ENCODE measurements at places on chromosomes 1 and 21. TPM values are rescaled to one million over a fixed set of nuclear protein-coding genes. Genes with fewer than 3 reads are reported as not detected.

The RGS13 gene
- 0.17 TPM for total RNA-seq

The SLAMF7 gene
- 0.69 TPM for total RNA-seq

The SLC6A17 gene
- not detected for total RNA-seq

The TAS1R3 gene
- 3.3 TPM for total RNA-seq

The HPDL gene
- total RNA-seq = not detected

The FCRL4 gene
- not detected for total RNA-seq

The KCNH1 gene
- not detected for total RNA-seq

The PGLYRP3 gene
- total RNA-seq = not detected

DNA sequence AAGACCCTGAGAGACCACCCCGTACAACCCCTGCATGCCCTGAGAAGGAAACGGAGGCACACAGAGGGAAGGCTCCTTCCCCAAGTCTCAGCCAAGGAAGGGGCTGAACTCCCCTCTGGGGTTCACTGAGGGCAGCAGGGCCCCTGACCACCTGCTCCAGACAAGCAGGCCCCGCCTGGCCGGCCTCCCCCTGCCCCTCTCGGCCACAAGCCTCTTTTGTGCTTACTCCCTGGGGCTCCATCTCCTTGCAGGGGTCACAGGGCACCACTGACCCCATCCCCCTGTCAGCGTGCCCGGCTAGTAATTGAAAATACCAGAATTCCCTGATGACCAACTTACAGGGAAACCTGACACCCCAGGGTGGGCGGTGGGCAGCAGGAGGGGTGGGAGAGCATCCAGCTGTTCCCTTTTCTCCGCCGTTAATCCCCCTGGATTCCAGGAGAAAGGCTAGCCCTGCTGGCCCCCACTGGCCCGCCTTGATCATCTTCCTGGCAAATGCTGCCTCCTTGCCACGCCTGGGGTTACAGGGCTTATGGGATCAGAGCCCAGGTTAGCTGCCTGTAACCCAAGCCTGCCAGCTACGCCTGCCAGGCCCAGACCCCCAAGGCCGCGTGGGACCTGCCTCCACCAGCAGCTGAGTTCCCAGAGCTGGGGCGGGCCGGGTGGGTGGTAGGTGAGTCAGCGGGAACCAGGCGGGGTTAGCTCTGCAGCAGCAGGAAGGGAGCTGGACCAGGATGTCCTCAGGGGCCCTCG, 96.1 kb downstream of the LACTBL1 start:
- no peak for DNase-seq

- no peak for DNase-seq
These were observed 278.5 kb upstream of the C1orf174 start for GRCh38 chr1:4178501-4179113.

GRCh38 chr1:107342316-107342715, 201.5 kb downstream of the NTNG1 start:
- no peak for DNase-seq

GRCh38 chr1:111691886-111692285, 47.3 kb downstream of the INKA2 start:
- DNase-seq = no peak

- DNase-seq = no peak
These were observed 181.0 kb downstream of the PTPRU start for GRCh38 chr1:29417147-29417858.

DNA sequence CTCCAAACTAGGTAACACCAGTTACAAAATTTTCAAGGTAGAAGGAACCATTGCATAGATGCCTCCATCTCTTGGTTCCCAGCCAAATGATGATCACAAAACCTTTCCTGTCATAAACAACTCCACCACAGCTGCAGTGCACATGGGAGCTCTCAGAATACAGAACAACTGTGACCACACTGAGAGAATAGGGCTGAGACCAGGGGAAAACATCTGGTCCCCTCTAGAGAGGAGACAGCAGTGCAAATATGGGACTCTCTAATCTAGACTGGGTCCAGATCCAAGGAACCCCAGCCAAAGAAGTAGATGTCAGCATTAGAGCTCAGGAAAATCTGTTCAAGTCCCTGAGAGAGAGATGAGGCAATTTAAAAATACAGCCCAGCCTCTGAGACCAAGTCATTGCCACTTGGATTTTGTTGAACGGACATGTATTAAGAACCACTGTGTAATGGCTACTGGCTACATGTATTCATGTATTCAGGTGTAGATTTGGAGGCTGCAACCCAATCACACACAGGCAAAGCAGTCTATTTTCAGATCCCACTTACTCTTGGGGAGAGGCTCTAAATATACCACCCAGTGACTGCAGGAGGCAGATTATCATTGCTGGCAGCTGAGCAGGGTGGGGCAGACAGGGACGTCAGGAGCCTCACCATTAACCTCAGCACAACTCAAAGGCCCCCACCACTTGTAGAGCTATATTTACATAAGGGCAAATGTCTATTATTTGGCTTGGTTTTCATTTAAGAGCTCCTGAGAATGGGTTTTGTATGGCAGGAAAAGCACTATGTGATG, 7.6 kb upstream of the RXRG start:
- DNase-seq = no peak

DNA sequence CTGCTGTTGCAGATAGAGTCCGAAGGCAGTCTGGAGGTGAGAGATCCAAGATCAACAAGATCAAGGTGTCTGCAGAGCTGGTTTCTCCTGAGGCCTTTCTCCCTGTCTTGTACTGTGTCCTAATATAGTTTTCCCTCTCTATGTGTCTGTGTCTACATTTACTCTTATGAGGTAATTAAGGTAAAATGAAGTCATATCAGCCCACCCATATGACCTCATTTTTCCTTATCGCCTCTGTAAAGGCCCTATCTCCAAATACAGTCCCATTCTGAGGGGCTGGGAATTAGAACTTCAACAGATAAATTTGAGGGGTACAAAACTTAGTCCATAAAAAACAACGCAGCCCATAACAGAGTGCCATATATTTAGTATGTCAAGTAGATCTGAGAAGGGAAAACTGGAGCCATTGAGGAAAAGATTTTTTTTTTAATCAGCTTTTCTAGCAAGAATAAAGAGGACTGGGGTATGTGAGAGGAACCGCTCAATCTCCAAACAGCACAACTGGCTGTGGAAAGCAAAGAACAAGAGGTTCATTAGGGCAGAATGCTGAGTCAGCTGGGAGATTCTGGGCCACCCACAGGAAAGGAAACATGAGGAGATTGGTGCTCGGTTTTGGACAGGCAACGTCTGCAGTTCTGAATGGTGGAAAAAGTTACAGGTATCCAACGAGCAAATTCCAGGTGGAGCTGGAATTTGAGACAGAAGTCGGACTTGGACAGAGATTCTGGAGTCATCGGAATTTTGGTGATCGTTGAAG, 65.7 kb downstream of the MAP3K21 start:
- DNase-seq = no peak

GRCh38 chr1:47676311-47677054, 238.6 kb downstream of the FOXD2 start:
- no peak for DNase-seq

- DNase-seq = no peak
These were observed 36.8 kb downstream of the LHX8 start for GRCh38 chr1:75170981-75171380.

GRCh38 chr1:186187601-186188000, 187.5 kb downstream of the TPR start:
- DNase-seq = no peak

DNA sequence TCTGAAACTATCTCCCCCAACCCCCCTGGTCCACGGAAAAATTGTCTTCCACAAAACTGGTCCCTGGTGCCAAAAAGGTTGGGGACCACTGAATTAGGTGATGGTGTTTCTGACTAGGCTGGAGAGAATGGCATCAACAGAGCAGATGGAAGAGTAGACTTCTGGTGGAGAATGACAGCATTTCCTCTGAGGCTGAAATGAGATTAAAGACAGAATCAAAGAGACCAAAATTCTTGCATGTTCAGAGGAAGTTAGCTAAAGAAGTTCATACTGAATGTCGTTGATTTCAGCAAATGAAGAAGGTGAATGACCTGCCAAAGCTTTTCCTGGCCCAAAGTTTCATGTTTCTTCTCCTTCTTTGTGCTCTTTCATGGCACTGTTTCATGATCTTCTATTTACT, 188.2 kb upstream of the RUNX1 start:
- DNase-seq = no peak

GRCh38 chr1:246629030-246629429, 62.8 kb downstream of the CNST start:
- DNase-seq = no peak

DNA sequence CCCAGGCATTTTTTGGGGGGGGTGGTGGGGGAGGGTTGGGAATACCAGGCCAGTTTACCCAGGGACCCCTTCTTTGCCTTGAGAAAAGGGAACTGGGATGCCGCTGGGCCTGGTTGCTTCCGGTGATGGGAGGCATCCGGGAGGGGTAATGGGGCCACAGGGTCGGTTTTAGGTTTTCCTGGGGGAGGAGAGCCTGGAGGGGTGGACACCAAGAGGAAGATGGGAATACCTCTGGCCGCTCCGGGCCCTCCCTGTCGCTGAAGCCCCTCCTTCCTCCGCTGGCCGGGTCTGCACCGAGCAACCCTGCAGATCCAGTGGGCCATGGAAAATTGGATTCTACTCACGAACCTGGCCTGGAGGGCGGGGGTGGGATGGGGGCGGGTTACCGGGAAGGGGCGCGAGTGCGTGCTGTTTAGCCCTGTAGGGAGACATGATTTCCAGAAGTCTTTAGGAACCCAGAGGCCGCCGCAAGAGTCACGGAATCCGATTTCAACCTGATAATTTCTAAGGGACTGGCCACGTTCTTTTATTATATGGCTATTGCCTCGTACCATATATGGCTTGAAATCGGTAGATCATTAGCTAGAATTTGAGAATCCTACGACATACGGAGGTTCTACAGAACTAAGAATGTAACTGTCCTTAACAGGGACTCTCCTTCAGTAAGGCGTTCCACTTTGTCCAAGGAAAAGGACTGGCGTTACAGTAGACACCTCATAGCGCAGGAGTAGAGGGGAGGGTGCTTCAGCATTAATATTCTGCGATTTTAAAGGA, 749 bp downstream of the AKIRIN1 start:
- no peak for DNase-seq

DNA sequence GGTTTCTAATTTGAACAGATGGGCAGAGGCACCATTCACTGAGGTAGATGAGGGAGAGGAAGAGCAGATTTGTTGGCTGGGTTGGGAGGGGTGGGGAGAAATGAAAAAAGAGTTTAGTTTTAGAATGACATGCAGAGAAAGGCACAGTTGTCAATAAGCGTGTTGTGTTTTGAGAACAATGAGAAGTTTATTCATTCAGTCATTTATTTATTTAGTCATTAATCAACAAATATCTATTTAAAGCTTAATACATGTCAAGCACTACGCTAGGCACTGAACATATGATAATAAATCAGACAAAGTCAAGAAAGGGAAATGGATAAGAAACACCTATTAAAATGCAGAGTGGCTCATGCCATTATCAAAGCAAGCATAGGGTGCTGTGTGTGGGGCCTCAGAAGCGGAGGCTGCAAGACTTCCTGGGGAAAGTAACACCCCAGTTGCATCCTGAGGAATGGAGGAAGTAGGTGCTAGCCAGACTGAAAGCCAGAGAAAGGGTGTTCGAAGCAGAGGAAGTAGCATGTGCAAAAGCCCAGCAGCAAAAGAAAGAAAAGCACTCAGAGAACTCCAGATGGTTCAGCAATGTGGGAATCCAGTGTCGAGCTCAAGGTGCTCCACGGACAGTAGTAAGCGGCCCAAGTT, 114.1 kb downstream of the RNF220 start:
- DNase-seq = no peak

DNA sequence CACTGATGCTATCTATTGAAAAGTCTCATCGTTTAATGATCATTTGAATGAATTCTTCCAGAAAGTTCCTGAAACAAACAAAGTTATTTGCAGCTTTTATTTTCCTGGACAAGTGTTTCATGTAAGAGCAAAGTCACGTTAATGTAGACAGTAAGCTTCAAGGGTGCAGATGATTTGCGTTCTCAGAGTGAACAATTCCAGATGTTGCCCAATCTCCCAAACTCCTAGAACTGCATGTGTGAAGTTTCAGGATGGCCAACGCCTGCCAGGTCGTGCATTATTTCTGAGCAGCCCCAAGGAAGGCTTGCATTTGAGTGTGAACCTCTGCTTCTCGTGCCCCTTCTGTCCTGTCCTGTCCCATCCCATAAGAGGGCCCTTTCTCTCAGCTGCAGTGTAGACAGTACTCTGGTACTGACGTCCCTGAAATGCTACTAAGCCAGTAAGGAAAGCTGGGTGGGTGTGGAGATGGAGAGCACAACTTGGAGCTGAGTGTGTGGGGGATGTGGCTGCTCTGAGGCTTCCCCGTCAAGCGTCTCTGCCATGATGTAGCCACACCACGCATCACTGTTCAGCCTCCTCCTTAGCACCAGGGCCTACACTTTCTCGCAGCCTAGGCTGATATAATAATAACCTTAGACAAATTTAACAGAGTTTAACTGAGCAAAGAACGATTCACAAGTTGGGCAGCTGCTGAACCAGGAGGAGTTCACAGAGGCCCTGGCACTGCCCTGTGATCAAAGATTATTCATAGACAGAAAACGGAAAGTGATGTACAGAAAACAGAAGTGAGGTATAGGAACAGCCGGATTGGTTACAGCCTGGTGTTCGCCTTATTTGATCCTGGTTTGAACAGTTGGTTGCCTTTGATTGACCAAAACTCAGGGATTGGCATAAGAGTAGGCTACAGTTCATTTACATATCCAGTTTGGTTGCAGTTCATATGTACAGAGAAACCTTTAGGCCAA, 50.4 kb downstream of the RHOU start:
- DNase-seq = no peak

DNA sequence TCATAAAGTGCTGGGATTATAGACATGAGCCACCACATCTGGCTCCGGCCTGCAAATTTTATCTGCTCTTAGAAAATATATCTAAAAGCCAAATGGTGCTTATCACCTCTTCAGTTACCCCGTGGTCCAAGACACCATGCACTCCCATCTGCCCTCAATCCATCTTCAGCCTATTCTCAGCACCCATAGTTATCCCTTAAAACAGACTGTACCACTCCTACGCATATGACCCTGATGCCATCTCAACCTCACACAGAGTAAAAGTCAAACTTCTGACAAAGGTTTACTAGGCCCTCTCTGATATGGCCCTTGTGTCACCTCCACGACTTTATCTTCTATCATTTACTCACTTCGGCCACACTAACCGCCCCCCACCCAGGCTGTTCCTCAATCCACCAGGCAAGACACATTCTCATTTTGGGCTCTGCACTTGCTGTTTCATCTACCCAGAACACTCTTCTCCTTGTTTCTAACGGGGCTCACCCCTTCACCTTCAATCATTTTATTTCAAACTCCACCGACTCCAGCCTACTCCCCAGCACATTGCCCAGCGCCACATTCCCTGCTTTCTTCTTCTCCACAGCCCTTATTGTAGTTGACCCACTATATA, 33.0 kb downstream of the USP48 start:
- DNase-seq = no peak
